ENCODE measurements at places on chromosomes 1 and 21.

DNA sequence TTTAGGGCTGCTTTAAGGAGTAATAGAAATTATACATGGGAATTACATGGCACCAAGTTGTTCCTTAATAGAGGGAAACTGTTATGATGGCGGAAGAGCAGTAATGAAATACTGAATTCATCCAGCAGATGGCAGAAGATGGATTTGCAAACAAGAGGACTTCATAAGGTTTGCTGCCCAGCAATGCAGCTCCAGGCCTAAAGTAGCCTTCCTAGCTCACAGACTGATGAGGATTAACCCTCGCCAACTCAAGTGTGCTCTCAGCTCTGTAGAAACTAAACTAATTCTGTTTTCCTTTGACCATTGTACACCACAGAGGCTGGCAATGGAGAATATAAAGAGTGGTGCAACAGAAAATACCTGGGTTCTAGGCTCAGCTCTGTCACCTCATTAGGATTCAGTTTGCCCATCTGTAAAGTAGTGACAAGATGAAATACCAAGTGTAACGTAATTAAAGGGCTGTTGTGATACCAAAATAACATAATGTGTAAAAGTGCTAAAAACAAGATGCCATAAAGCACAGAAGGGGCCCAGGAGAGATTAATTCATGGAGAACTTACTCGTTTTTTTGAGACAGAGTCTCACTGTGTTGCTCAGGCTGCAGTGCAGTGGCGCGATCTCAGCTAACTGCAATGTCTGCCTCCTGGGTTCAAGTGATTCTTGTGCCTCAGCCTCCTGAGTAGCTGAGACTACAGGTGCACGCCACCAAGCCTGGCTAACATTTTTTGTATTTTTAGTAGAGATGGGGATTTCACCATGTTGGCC, 102.4 kb upstream of the SERBP1 start:
- no peak for DNase-seq

DNA sequence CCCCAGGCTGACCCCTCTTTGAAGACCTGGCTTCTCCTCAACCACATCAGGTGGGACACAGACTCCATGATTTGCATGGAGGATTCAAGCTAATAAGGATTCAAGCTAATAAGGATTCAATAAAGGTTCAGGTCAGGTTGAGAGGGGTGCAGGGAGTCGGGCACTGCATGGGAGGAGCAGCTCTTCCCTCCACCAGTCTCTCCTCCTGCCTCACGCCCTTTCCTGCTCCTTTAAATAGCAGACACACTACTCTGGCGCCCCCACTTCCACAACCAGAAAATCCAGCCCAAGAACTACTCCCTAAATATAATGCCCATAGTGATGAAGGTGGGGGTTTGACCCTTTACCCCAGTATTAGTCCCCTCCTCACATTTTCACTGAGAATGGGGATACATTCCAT, 7.1 kb downstream of the MEX3A start:
- DNase-seq, result no peak

GRCh38 chr1:220409771-220410595, 118.0 kb upstream of the MARK1 start:
- no peak for DNase-seq

DNA sequence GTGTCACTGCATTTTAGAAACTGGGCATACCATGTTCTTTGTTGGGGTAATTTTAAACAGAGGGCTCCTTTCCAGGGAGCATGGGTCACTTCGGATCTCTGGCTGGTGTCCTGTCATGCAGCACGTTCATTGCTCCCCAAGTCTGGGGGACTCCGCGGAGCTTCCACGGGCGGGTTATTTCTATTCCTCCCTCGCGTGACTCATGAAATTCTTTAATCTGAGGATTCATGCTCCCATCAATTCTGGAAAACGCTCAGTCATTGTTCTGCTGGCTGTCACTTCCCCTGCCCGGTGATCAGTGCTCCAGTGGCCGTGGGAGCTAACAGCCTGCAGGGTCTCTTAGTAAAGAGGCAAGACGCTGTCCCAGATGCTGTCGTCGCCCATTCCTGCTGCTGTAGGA, 28.1 kb downstream of the CFAP74 start:
- DNase-seq, result no peak

DNA sequence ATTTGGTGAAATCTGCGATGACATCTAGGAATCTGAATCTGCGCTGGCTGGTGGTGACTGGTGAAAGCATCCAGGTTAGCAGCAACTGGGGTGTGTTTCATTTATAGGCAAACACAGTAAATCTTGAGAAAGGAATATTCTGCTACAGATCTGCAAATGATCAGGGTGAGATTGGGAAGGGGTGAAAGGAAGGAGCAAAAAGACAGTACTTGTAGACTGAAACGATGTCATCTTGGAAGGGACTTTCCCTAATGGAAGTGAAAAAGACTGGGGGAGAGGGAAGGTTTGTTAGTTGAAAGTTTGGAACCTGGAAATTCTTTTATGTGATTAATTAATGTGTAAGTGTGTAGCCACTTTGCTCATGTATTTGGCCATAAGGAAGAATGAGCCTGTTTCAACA, 228.3 kb downstream of the FMN2 start:
- no peak for DNase-seq

- no peak for DNase-seq
Observed at GRCh38 chr1:17274186-17275170, 25.6 kb downstream of the PADI3 start.

DNA sequence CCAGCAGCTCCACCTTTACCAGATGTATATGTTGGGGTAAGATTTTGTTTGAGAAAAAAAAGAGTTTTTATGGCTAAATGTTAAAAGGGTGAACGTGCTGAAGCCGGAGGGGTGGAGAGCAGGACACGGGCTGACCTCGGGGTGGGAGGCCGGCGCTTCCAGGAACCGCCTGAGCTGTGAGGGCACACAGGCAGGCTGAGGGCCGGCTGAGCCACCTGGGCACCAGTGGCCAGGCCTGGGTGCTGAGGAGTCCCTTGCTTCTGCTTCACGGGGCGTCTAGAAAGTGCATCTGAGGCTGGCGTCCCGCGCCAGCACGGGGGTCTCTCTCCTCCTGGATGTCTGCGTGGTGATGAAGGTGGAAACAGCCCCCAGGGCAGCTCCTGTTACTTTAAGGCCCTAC, 33.6 kb upstream of the ADARB1 start:
- no peak for DNase-seq

DNA sequence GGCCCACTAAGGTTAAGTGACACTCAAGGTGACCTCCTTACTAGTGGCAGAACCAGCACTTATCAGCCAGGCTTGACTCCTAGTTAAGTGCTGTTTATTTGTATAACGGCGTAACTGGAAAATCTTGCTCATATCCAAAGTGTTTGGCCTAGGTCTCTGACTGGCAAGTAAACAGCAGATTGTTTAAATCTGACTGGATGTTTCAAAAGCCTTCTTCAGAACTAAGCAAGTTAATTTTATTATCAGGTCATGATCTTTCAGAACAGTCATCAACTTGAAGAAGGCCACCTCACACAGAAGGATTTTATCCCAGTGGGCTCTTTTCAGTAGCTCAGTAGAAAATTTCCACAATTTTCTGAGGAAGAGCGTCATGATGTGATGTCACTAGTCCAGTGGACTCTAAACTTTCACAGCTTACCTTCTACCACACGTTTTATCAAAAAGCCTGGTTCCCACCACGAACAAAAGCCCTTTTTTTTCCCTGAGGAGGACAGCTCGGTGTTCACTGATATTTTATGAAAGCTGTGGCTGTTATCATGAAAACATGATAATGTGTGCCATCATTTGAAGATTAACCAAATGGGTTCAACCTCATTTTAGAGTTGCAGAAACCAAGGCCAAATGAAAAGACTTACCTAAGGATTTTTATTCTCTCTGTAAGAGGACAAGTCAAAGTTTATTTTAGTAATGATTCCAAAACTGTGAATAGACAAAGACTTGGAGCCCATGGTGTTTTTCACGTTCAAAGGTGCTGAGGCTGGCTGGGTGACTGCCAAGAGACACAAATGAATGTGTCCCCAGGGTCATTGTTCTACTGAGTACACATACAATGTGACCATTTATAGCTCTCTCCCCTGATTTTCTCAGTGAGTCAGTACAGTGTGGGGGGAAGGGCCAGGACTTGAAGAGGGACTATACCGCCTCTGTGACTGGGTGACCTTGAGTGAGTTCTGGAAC, 9.1 kb downstream of the SGIP1 start:
- DNase-seq, result no peak

GRCh38 chr1:5938101-5938646, 54.1 kb downstream of the NPHP4 start:
- DNase-seq, result no peak

GRCh38 chr1:207962716-207963426, 51.9 kb upstream of the CD34 start:
- DNase-seq, result no peak

GRCh38 chr21:45988366-45989347, 7.1 kb downstream of the COL6A1 start:
- DNase-seq, result no peak
